ENCODE measurements at places on chromosomes 5 and 9.

GRCh38 chr9:134898319-134898718, 17.7 kb downstream of the FCN2 start:
- DNase-seq, result no peak

DNA sequence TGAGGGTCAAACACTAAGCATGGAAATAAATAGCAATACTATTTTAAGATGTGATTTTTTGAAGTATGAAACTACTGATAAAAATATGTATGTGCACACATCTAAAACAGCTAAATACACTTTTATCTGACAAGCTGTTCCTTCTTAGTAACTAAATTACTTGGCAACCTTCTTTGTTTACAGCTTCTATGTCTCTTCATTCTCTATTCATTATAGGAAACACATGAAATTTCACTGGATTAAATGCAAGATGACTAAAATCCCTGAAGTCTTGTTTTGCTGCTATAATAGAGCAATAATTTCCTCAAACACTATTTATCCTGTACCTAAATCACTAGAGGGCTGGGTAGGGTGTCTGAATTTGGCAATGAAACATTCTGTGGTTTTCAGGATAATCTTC, 11.7 kb downstream of the RICTOR start:
- no peak for DNase-seq

DNA sequence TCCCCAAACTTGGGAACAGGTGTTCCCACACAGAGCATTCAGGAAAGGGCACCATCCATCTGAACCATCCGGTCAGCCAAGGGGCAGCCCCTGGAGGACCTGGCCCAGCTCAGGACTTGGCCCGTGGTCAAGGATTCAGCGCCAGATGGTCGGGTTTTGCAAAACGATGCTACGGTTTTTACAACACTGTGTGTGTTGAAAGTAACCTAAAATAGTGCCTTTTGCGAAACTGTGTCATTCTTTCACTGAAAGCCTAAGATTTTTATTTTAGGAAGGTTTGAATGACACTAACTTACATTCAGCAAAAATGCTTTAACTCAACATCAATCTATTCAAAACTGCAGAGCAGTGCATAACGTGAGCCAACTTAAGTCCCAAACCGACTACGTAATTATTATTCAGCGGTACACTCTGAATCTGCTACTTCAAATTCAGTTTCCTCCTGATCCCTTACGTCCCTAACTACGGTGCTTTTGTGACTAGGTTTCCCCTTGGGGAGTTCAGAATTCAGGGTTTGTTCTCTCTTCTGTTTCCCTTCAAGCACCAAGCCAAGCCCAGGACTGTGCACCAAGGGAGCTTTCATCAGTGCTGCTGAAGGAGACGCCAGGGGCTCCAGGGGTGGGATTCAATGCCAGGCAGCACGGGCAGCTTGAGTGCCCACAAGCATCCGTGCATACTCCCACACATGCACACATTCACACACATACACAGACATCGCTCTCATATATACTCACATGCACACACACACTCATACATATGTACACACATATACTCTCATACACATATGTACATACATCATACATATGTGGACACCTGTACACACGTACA, 25.8 kb downstream of the LPCAT1 start:
- DNase-seq, result no peak

DNA sequence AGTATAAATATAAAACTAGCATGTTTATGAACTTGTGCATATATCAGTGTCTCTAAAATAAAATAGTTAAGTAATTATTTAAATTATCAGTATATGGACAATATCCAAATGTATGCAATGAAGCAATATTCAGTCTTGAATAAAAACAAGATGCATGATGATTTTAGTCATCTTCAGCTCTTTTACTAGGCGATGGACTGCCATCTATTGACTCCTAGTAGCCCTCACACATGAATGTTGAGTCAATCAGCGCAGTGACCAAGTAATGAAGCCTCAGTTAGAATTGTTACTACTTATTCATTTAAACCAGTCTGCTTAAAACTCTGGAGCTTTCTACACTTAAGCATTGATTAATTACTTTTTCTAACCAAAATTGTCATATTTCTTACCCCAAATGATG, 92.9 kb upstream of the GRHPR start:
- peak; percentile 5 for DNase-seq

DNA sequence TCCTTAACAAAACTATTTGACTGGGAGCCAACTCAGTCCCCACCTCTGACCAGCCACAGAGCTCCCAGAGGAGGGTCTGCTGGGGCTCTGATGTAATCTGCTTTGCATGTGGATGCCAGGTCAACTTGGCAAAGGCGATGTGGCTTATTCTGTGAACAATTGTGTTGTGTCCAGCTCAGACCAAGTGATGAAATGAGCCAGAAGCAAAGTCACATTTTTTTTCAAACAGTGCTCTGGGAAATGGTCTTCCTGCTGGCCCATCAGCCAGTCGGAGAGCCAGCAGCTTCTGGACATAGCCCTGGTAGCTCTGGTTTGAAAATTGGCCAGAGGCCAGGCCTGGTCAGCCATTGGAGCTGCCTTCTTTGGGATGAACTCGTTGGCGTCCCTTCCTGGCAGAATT, 86.5 kb downstream of the ANGPTL2 start:
- no peak for DNase-seq

DNA sequence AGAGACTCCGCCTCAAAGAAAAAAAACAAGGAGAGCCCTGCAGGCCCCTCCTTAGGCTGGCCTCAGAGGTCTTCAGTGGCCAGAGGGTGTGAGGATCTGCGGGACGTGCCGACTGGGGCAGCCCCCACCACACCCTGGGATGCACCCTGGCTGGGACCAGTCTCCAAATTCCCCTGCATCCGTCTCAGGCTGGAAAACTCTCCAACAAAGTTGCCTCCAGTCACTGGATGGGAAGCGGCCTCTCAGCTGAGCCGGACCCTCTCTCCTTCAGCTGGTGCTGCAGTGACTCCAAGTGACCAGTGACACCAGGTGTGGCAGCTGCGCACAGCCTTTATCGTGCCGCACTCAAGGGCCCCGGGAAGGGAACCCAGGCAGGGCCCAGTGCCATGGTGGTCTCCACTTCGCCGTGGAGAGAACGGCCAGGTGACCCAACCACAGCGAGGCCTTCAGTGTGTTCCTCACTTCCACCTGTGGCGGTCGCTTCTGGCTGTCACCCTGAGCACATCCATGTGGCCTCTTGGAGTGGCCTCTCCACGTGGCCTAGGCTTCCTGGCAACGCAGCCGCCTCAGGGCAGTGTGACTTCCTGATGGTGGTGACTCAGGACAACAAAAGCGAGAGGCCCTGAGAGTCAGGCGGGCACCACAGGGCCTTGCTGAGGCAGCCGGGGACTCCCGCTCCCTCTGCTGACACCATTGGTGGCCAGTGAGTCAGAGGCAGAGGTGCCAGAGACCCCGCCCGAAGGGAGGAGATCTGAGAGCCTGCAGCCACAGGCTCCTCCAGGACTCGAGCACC, 19.3 kb upstream of the CAMSAP1 start:
- DNase-seq, result peak; percentile 61

- no peak for DNase-seq
These were observed 483.3 kb downstream of the DMAC1 start for GRCh38 chr9:7316166-7316795.

- DNase-seq, result no peak
These were observed 265.1 kb downstream of the PSAT1 start for GRCh38 chr9:78562021-78562420.

DNA sequence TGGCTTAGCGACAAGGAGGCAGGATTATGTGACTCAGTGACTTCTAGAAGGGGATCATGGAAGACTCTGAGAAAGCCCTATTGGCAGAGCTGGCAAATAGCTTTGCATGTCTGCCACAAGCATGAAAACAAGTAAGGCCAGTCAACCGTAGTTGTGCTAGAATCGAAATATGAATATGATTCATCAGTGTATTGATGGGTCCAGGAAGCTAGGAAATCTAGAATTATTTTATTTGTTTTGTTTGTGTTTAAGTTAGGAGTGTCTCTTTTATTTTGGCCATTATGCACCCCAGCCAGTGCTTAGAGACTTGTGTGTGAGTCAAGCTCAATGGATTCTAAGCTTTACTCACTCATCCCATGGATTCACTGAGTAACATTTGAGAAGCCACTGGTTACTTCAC, 3.8 kb upstream of the ITGA2 start:
- no peak for DNase-seq

DNA sequence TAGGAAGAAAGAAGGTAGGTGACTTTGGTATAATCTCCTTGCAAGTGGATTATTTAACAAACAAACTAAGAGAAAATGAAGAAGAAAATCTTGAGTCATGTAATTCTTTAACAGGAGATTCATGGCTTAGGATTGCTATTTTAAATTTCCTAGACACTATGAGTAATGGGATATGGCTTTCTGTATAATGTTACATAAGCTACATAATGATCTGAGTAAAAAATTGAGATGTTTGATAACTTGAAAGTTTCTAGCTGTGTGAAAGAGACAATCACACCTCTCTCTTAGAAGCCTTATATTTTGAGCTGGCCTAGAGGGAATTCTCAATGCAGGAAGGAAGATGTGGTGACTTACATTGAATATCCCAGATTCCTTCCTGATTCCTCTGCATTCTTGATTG, 92.5 kb downstream of the CDH9 start:
- DNase-seq, result no peak

- DNase-seq, result no peak
These were observed 9.2 kb downstream of the ENC1 start for GRCh38 chr5:74631081-74631953.

DNA sequence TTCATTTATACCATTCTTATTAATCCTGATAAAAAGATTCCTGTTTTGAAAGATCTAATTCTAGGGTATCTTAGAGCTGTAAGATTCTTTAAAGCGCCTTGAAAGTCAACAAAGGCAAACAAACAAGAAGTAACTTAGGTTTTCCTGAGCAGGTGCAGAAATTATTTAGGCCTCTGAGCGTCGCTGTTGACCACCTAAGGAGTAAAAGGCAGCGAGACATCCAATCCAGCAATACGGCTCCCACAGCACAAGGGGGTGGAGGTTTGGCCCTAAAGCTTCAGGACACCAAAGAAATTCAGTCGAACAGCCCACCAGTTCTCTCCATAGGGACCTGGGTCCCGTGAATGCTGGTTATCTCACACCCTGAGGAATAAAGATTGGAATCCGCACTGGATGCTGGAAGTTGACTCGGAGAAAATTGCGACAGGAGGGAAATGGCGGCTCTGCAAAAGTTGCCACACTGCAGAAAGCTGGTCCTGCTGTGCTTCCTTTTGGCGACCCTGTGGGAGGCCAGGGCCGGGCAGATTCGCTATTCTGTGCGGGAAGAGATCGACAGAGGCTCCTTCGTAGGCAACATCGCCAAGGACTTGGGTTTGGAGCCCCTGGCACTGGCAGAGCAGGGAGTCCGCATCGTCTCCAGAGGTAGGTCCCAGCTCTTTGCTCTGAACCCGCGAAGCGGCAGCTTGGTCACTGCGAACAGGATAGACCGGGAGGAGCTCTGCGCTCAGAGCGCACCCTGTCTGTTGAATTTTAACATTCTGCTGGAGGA, at the start of gene PCDHGA2:
PCDHGA2 (plus strand) TSS at position 223 of the 769 bp plus-strand sequence.
- DNase-seq, result no peak

- peak; percentile 91 for DNase-seq
These were observed at the start of gene LCN15 for GRCh38 chr9:136764301-136764891. LCN15 (minus strand) TSS chr9:136764518; CDS start chr9:136764488, 30 bp downstream.

GRCh38 chr5:81305785-81306184, 4.4 kb downstream of the ZCCHC9 start:
- no peak for DNase-seq

DNA sequence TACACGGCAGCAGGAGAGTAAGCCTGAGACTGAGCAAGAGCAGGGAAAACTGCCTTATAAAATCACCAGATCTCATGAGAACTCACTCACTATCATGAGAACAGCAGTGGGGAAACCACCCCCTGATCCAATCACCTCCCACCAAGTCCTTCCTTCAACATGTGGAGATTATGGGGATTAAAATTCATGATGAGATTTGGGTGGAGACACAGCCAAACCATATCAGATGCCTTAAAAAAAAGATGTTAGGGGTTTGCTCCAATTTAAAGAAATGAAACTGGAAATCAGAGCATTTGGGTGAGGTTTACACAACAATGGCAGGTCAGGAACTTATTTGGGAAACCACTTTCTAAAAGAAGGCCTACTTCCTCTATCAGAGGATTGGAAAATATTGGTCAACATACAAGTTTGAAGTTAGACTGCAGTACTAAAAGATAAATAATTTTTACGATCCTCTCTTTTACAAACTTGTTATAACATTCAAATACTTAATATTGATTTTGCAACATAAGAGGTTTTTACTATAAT, 105.1 kb downstream of the FBN2 start:
- DNase-seq, result no peak

GRCh38 chr5:74521401-74521800, 119.1 kb downstream of the ENC1 start:
- no peak for DNase-seq

DNA sequence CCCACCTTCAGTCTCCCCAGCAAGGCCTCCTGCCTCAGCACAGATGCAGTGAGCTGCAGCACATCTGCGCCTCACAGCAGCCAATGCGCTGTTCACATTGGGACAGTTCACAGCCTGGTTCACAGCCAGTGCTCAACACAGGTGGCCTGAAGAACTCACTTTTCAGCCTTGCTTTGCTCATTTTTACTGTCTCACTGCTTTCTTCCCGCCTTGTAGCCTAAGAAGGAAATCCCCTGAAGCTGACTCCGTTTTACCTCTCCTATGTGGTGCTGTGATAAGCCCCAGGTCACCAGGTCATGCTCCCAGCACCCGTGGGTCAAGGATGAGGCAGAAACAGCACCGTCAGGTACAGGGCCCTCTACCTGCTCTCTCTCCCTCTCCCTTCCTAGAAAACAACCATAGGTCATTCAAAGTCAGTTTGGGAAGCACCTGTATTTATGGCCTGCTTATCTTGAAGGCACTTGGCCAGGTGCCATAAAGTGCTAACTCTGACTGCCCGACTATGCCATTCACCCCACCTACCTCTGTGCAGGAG, 1.1 kb downstream of the GCNT4 start:
- DNase-seq, result peak; percentile 6

GRCh38 chr9:110220809-110221208, 12.8 kb upstream of the C9orf152 start:
- DNase-seq, result no peak

GRCh38 chr9:36911601-36912412, 122.3 kb downstream of the PAX5 start:
- no peak for DNase-seq

- DNase-seq, result peak; percentile 67
These were observed 1.2 kb upstream of the NPR3 start for GRCh38 chr5:32709750-32710549.

All from NCI-H1417 (cell line).